ENCODE measurements at places on chromosomes 5 and 9.
A peak's percentile ranks its signal among the peaks of the same experiment; 100 is the strongest.

DNA sequence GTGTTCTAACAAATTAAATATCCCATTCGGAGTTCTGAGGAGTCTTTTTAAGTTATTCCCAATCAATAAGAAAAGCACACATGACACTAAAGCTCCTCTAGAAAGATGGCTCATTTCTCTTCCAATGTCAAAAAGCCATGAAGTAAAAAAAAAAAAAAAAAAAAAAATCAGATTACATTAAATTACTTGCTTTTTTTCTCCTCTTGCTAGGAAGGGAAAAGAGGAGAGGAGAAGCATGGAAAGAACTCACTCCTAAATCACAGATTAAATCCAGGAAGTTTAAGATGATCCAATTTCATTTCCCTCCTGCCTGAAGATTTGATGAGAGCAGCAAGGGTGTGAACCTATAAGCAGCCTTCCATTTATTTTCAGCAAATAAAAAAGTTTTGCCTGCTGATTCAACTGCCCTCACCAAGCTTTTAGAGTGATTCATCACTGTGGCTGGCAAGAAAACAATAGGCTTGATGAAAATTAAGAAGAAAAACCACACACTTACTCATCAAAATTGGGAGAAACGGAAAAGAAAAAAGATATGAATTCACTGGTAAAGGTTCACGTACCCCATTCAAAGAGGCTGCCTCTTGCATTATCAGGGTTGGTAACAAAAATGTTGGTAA, 19.7 kb downstream of the MYO10 start:
- DNase-seq = no peak

DNA sequence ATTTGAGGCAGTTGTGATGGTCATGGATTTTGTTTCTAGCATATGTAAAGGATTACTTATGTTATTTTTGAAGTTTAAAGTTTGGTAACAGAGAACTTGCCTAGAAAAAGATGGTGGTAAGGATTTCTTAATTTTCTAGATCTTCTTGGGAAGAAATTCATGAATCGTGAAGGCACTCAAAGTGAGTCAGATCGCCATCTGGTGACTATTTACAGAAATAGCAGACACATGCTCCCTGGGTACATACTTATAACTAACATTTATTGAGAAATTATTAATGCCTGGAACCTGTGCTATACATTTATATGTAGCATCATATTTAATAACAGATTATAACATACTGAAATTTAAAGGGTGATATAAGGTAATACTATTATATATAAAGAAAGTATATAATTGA, 299.7 kb downstream of the IZUMO3 start:
- DNase-seq = peak; percentile 0

- no peak for DNase-seq
These were observed 41.5 kb upstream of the NOTCH1 start for GRCh38 chr9:136587145-136587943.

DNA sequence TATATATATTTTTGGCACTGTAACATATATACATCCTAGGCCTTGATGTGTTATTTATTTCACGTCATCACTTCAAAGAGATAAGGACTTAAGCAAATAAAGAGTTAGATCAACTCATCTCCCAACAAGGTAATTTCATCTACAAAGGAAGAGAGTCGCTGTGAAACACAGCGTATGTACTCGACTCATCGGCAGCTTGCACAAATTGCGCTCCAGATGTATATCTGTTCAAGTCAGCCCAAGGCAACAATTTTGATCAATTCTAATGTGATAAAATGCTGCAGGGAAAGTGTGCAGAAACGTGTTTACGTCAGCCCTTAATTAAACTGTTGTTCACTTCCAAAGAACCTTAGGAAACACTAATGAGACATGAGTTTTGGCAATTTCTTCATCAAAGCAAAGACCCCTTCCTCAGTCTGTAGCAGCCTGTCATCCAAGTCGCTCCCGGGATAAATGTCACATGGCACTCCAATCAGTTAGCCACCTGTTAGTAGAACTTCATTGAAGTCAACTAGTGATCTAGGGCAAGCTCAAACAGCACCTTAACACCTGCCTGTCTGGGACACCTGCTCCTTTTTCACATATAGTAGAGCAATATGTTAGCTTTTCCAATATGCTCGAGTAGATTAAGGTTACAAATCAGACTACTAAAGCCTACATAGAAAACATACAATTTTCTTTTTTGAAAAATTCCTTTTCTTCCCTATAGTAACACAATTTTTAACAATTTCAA, 182.4 kb downstream of the NFIB start:
- no peak for DNase-seq

- DNase-seq = peak; percentile 1
These were observed 68.5 kb downstream of the SLC24A2 start for GRCh38 chr9:19720377-19720776.

- DNase-seq = no peak
These were observed 206.9 kb downstream of the MELK start for GRCh38 chr9:36779582-36779981.

DNA sequence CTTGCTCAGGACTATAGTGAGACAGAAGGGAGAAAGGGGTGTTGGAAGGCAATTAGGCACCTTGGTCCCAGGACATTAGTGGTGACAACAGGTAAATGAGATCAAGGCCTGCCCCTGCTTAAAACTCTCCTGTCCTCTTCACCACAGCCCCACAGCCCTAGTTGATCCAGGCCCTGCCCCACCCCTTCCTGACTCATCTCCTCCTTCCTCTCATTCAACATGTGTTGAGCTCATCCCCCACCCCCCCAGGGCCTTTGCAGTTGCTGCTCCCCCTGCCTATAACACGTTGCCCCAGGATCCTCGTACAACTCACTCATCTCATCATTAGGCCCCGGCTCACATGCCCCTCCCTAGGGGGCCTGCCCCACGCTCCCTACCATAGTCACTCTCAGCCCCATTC, 66.8 kb downstream of the TSPAN17 start:
- DNase-seq = no peak

DNA sequence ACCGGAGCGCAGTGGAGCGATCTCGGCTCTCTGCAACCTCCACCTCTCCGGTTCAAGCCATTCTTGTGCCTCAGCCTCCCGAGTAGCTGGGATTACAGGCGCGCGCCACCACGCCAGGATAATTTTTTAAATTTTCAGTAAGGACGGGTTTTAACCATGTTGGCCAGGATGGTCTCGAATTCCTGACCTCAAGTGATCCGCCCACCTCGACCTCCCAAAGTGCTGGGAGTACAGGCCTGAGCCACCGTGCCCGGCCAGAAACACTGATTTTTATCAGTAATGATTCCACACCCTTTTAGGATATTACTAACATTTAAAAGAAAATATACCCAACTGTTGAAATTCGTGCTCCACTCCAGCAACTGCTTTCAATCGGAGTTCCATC, 464 bp upstream of the FAM151B start:
- no peak for DNase-seq

DNA sequence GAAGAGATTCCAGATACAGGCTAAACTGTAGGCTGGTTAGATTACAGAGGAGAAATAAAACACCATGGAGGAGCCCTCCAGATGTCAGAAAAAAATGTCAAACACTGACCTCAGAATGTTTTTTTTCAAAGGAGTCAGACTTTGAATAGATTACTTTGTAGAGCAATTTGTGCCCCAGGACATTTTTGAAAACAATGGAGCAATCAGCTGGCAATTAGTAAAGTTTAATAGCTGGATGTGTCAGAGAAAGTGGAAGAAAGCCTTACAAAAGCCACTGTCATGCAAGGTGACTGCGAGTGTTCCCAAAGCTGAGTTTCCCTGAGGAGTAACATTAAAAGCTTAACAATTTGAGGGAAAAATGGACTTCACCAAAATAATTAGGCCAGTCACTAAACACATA, 417.8 kb upstream of the CTNND2 start:
- DNase-seq = no peak

DNA sequence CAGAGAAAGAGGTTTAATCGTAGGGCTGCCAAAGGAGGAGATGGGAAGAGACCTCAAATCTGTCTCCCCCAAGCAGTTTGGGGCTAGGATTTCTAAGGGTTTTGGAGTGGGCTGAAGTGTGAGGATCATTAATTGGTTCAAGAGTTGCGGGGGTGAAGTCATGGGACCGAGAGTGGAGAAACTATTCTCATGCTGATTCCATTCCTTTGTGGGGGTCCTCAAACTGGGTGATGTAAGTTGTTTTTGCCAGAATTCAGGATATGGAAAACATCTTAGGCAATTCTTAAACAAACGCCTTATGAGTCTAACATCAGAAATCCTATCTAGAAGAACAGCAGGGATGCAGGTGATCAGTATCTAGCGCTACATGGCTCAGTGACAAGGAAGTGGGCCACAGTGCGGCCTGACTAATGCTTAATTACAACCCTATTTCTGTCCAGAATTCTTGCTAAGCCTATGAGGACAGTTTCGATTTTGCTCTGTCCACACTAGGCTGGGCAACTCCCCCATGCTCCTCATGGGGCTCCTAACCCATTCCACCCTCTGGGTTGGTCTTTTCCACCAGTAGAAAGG, 27.7 kb upstream of the TRIO start:
- no peak for DNase-seq

- DNase-seq = no peak
These were observed 56.9 kb downstream of the PAM start for GRCh38 chr5:102811972-102812371.

GRCh38 chr9:17900606-17901005, 321.7 kb downstream of the SH3GL2 start:
- no peak for DNase-seq

DNA sequence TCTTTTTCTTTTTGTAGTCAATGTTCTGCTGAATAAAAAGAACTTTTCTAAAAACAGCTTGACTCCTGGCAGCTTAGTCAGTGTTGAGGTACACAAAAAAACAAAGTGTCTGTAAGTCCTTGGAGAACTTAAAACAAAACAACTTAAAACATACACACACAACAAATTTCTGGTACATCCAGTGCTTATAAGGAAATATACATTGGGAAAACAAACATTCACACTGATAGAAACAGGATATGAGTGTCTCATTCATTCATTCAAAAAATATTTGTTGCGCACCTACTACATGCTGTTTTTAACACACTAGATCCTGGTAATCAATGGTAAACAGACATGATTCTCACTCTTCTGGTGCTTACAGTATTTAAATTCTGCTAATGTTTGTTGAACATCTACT, 27.4 kb upstream of the MEGF9 start:
- no peak for DNase-seq

GRCh38 chr5:153926201-153926600, 112.5 kb downstream of the FAM114A2 start:
- DNase-seq = no peak

DNA sequence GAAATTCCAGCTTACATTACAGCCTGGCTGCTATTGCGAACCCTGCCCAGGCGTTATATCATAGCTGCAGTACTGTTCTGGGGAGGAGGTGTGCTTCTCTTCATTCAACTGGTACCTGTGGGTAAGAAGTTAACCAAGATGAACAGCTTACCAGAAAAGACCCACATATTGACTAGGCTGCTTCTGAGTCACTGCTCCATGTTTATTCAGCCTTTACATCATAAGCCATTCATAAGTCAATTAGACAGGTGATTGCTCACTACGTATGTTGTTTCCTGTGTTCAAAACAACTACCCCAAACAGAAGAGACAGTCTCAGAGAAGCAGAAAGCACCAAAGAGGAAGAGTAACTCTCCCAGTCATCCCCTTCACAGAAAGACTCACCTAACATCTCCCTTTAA, 34.7 kb upstream of the SLC22A5 start:
- no peak for DNase-seq

GRCh38 chr5:134247428-134248224, 21.8 kb upstream of the PPP2CA start:
- DNase-seq = no peak

DNA sequence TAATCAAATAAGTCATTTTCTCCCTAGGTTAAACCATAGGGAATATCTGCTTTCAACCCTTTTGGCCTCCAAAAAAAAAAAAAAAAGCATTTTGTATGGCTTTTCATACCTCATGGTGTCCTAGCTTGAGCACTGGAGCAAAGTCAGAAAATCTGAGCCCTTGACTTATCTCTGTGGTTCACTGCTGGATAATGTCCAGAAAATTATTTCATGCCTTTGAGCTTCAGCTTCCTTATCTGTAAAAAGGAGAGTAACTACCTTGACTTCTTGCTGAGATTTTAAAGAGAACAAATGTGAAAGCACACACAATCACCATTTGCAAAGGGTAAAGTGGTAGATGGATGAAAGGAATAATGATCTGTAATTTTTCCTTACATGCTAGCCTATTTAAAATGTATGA, 165.9 kb downstream of the ALDH1A1 start:
- DNase-seq = no peak

GRCh38 chr9:109246533-109246932, 74.3 kb downstream of the EPB41L4B start:
- no peak for DNase-seq

GRCh38 chr9:93645149-93645889, 68.9 kb downstream of the PHF2 start:
- no peak for DNase-seq

- no peak for DNase-seq
These were observed 128.5 kb upstream of the VLDLR start for GRCh38 chr9:2493109-2493508.

GRCh38 chr5:72288924-72289323, 31.1 kb downstream of the MRPS27 start:
- no peak for DNase-seq

DNA sequence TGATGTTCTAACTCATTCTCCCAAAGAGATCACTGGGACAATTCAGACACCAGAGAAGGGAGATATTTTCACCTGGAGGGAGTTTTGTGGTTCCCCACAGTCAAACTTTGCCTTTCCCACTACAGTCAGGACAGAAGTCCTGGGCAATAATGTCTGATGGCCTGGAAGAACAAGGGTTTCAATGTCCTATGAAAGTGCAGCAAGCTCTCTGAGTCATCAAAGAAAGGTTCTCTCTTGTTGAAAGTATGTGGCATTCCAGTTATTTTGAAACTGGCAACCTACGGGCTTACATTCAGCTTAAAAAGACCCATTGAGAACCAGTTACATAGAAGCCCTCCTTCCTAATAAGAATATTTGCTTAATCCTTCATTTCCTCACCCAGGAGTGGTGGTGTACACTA, 103.9 kb downstream of the INSYN2B start:
- DNase-seq = no peak

DNA sequence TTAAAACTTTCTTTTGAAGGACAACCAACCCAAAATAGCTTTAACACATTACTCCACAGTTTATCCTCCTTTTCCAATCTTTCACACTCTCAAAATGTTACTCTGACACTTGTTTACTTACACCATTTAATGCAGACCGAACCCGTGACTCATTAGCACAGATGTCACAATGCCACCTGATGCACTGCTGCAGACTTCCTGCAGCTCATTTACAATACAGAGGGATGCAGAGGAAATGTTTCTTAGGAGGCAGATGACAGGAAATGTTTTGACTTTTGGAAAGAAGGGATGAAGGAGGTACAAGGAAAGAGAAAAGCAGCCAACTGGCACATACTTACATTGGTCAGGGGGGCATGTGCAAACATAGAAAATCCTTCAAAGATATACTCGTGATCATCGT, 39.0 kb downstream of the DROSHA start:
- no peak for DNase-seq

GRCh38 chr5:89668821-89669220, 740.7 kb downstream of the CETN3 start:
- no peak for DNase-seq

- no peak for DNase-seq
These were observed 1.2 kb downstream of the DAPK1 start for GRCh38 chr9:87498811-87499360.

Measured in HuH-7 (cell line).